GM23248 (cell line): ENCODE measurements at places on chromosomes 6 and 20.

DNA sequence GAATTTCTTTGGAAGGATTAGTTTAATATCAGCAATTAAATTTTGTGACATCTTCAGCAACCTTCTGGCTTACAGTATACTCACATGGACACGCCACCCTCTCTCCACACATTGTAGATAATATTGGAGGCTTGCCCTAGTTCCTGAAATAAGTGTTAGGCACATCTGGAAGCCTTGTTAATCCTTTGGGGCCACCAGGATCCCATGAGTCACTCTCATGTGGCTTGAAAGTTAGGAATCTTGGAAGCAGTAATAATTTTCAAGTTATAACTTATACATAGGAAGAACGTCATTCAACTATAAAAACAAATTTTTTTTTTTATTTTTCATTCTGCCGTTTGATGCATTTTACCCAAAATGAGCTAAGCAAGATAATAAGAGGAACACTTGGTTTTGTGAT, 20.5 kb downstream of the LAMA4 start:
- peaks cover 28% of the 10 kb centered on the region for H3K36me3 ChIP-seq
- peak; percentile 95 for DNase-seq
- no peaks in the 10 kb centered on the region for H3K27me3 ChIP-seq
- H3K27ac ChIP-seq: peak overlapping the region; percentile 86
- peaks cover 77% of the 10 kb centered on the region for H3K4me1 ChIP-seq
- peak overlapping the region; percentile 29; the same call in 1 of the 2 replicates for H3K4me3 ChIP-seq

- H3K4me1 ChIP-seq: no peaks in the 10 kb centered on the region
- H3K36me3 ChIP-seq: peaks cover 35% of the 10 kb centered on the region
- H3K27ac ChIP-seq: no peak overlapping the region
- H3K27me3 ChIP-seq: no peaks in the 10 kb centered on the region
Observed at GRCh38 chr6:7879579-7879978, 31.0 kb downstream of the TXNDC5 start.

DNA sequence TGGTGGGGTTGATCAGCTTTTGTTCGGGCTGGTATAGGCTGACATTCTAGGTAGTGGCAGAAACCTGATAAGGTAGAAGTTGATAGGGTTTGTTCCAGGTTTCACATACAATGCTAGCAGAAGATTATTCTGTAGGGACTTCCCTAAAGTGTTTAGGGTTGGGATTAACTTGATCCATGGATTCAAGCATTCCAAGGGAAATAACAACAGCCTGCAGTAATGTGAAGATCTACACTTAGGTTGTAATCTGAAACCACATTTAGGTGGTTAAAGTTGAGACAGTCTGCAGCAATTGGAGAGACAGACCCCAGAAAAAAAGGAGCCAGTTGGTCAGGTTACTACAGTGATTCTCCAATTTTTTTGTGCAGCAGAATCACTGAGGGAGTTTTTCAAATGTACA, 56.1 kb downstream of the GJA1 start:
- no peak overlapping the region for H3K4me3 ChIP-seq
- H3K27me3 ChIP-seq: no peaks in the 10 kb centered on the region
- H3K4me1 ChIP-seq: no peaks in the 10 kb centered on the region
- H3K36me3 ChIP-seq: no peaks in the 10 kb centered on the region
- DNase-seq: no peak

GRCh38 chr20:16515046-16515445, 58.2 kb downstream of the KIF16B start:
- H3K4me3 ChIP-seq: no peak overlapping the region
- no peaks in the 10 kb centered on the region for H3K27me3 ChIP-seq
- H3K4me1 ChIP-seq: no peaks in the 10 kb centered on the region

DNA sequence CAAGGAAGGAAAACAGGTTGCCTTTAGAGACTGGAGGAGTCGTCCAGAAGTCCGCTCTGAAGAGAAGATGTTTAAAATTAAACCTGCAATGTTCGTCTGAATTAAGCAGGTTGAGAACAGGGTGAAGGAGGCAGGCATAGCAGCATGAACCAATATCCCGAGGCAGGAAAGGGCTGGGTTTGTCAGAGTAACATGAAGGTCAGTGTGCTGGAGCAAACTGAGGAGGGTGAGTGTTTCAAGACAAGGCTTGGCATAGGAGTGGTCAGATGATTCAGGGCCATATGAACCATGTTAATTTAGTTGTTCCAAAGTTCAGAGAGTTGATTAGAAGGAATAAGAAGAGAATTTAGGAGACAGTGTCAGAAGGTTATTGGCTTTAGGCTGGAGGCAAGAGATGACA, 93.3 kb downstream of the UTRN start:
- H3K36me3 ChIP-seq: no peaks in the 10 kb centered on the region
- no peak overlapping the region for H3K4me3 ChIP-seq
- peak; percentile 53 for DNase-seq
- peaks cover 33% of the 10 kb centered on the region for H3K4me1 ChIP-seq

DNA sequence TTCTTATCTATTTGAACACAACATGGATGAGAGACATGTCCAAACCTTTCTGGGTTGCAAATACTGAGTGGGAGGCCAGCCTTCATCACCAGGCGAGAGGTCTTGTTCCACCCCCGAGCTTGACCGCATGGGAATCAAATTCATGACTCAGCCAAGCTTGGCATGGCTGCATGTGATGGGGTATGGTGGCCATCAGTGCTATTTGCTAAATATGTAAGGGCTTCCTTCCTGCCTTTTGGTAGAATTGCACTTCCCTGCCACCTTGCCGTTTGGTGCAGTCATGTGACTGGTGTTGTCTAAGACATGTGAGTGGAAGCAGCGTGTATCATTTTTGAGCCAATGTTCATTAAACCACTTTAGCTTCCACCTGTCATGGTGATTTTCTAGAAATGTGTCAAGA, 508.9 kb upstream of the SULF2 start:
- no peak overlapping the region for H3K4me3 ChIP-seq
- peaks cover 30% of the 10 kb centered on the region for H3K4me1 ChIP-seq
- no peak overlapping the region for H3K27ac ChIP-seq
- H3K36me3 ChIP-seq: no peaks in the 10 kb centered on the region
- H3K27me3 ChIP-seq: peaks cover 23% of the 10 kb centered on the region
- peak; percentile 63 for DNase-seq

DNA sequence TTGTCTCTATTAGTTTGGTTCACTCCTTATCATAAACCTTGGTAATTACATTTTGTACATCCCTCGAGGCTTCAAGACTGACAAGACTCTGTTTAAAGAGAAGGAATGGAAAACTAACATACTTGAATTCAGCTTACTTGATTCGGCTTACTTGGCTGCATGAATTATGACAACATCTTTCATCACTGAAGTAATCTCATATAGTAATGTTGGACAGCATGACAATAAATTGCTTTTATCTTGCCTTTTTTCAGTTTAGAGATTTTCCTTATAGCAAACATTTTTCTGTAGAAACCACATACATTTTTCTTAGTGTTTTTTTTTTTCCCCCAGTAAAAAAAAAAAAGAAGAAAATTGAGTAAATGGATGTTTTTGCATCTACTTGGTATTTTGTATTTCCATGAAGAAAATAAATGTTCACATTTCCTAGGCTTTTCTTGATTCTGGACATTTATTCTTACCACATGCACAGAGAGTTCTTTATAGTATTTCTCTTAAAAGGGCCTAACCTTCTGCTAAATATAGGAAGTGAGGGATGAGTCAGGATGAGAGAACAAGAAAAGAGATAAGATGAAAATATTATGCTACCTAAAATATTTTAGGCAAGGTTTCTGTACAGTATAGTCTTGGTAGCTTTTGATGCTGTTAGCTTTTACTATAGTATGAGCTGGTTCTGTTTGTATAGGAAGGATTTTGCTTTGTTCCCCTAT, 101.0 kb upstream of the HDGFL1 start:
- no peak overlapping the region for H3K4me3 ChIP-seq
- H3K27me3 ChIP-seq: no peaks in the 10 kb centered on the region
- peaks cover 5% of the 10 kb centered on the region; the same call in 1 of the 2 replicates for H3K4me1 ChIP-seq
- peak; percentile 17 for DNase-seq

- peaks cover 17% of the 10 kb centered on the region for H3K36me3 ChIP-seq
- no peaks in the 10 kb centered on the region for H3K4me1 ChIP-seq
- H3K27me3 ChIP-seq: no peaks in the 10 kb centered on the region
- no peak overlapping the region for H3K27ac ChIP-seq
- DNase-seq: no peak
- no peak overlapping the region for H3K4me3 ChIP-seq
Observed at GRCh38 chr6:111027219-111027618, 45.4 kb downstream of the RPF2 start.

GRCh38 chr6:146813554-146813953, 214.8 kb downstream of the ADGB start:
- H3K4me3 ChIP-seq: no peak overlapping the region
- H3K4me1 ChIP-seq: peaks cover 8% of the 10 kb centered on the region; the same call in 1 of the 2 replicates
- no peak overlapping the region for H3K27ac ChIP-seq

DNA sequence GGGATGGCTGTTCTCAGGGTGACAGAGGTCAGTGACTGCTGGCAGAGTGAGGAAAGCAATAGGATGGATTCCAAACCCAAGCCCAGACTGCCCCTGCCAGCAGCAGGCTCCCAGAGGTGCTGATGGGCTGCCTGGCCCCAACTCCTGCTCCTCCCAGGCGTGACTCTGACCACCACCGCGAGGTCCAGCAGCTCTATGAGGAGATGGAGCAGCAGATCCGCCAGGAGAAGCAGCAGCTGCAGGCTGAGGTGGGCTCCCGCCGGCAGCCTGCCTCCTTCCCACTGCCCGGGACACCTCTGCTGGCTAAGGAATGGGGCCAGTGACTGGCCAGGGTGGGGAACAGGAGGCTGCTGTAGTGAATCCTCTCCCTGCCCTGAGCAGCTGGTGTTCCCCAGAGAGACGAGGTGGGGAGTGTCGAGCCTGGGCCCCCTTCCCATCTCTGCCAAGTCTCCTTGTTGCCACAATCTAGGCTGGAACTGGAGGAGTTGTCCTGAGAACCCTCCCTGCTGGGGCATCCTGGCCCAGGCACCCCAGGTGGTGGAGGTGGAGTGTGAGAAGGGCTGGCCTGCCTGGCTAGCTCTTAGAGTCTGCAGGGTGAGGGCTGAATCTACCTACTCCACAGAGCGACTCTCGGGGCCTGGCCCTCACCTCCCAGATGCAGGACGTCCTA, 20.4 kb downstream of the RAB44 start:
- no peaks in the 10 kb centered on the region for H3K36me3 ChIP-seq
- no peak overlapping the region for H3K4me3 ChIP-seq
- no peaks in the 10 kb centered on the region for H3K4me1 ChIP-seq
- H3K27ac ChIP-seq: no peak overlapping the region
- DNase-seq: no peak
- H3K27me3 ChIP-seq: no peaks in the 10 kb centered on the region

DNA sequence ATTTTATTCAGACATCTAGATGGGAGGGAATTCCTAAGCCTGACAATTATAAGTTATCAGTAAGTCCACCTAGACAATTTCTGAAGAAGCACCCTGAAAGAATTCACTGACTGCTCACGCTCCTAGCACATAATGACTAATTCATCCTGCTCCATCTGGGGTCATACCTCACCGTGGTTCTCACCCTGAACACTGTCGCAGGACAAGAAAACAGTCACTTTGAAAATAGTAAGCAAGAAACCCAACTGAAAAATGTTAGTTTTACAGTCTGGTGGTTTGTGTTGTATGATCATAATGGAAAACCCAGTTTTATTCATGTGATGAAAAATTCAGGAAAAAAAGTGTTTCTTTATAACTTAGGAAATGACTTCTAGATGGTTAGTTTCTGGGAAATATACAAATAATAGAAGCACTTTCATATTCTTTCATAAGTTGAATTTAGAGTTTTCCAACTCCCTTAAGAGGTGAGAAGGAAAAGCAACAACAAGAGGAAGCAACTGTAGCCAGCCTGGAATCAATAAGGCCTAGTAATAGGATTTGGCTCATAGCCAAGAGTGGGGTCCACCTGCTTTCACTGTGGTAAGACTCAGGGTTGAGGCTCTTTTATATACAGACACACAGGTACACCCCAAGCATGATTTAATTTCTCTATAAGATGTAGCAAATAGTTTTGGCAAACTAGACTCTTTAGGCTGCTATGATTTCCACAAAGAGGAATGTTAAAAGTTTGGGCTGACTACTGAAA, 94.1 kb downstream of the HIVEP2 start:
- H3K27me3 ChIP-seq: no peaks in the 10 kb centered on the region
- peaks cover 65% of the 10 kb centered on the region for H3K4me1 ChIP-seq
- 0 out of 2 replicates have a peak, but pooled peaks cover 4% of the 10 kb centered on the region for H3K36me3 ChIP-seq
- peak overlapping the region; percentile 7 for H3K4me3 ChIP-seq
- DNase-seq: peak; percentile 83

DNA sequence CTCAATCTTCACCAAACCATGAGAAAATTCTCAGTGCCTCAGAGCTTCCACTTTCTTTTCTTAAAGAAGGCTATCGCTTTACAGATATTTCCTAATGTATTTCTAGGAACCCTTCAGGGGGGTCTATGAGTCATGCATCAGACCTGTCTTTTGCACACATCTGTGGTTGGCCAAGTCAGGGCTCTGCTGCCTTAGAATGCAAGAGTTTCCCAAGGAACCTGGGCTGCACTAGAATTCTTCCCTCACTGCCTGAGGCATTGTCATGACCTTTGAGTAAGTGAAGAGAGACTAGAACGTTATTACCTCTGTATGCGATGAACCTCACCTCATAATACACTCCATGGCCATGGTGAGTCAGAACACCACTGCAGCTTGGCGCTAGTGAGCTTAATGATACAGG, 365.0 kb upstream of the ID4 start:
- peak; percentile 82 for DNase-seq
- H3K27ac ChIP-seq: no peak overlapping the region
- H3K27me3 ChIP-seq: 0 out of 2 replicates have a peak, but pooled peaks cover 12% of the 10 kb centered on the region
- H3K4me1 ChIP-seq: peaks cover 9% of the 10 kb centered on the region
- H3K4me3 ChIP-seq: no peak overlapping the region

- H3K36me3 ChIP-seq: no peaks in the 10 kb centered on the region
- DNase-seq: peak; percentile 3
- H3K27me3 ChIP-seq: no peaks in the 10 kb centered on the region
- no peaks in the 10 kb centered on the region for H3K4me1 ChIP-seq
Observed at GRCh38 chr6:1962201-1962600, 283.2 kb downstream of the GMDS start.

- no peak for DNase-seq
- no peaks in the 10 kb centered on the region for H3K36me3 ChIP-seq
- H3K4me3 ChIP-seq: no peak overlapping the region
- no peaks in the 10 kb centered on the region for H3K4me1 ChIP-seq
Observed at GRCh38 chr20:46035713-46036112, 6.7 kb downstream of the SLC12A5 start.

DNA sequence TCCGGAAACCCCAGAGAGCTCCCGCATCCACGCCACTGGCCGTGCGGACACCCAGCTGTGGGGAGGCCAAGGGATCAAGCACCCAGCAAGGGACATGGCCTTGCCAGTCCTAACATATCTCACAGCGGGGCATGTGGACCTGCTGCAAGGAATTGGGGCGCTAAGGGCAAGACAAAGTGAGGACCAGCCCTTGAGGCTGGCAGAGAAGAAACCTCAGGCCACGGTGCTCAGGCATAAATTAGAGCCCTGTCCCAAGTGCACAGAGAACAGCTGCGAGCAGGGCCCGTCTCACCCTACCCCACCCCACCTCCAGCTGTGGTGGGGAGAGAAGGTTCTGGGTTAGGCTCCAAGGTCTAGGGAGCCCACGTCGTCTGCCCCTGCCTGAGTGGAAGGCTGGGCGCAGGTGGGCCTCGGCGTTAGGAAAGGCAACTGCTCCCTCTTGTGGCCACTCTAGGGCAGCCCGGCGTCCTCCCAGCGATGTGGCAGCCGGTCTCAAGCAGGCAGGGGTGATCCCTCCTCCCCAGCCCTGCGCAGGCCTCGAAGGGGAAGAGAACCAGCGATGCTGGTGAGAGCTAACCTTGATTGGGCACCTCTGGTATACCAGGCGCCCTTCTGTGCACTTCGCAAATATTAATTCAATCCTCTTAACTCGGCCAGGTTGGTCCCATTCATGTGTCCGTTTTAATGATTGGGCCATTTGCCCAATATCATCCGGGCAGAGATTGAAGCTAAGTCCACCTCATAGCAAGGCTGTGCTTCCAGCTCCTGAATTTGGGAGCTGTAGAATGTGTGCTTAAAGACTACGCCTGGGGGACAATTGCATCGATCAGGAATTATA, 235.8 kb downstream of the NFATC2 start:
- DNase-seq: peak; percentile 84
- H3K36me3 ChIP-seq: no peaks in the 10 kb centered on the region
- H3K27ac ChIP-seq: no peak overlapping the region
- no peak overlapping the region for H3K4me3 ChIP-seq
- no peaks in the 10 kb centered on the region for H3K27me3 ChIP-seq
